ENCODE measurements at places on chromosomes 11 and 22.

GRCh38 chr11:78351193-78351592 is 66.4 kb downstream of the GAB2 start:
- no peak for DNase-seq

GRCh38 chr22:48245196-48245485 is 1482.7 kb downstream of the TBC1D22A start:
- no peak for DNase-seq

- peak; percentile 70 for DNase-seq
Observed at GRCh38 chr11:6438979-6439571, 1.7 kb downstream of the HPX start.

DNA sequence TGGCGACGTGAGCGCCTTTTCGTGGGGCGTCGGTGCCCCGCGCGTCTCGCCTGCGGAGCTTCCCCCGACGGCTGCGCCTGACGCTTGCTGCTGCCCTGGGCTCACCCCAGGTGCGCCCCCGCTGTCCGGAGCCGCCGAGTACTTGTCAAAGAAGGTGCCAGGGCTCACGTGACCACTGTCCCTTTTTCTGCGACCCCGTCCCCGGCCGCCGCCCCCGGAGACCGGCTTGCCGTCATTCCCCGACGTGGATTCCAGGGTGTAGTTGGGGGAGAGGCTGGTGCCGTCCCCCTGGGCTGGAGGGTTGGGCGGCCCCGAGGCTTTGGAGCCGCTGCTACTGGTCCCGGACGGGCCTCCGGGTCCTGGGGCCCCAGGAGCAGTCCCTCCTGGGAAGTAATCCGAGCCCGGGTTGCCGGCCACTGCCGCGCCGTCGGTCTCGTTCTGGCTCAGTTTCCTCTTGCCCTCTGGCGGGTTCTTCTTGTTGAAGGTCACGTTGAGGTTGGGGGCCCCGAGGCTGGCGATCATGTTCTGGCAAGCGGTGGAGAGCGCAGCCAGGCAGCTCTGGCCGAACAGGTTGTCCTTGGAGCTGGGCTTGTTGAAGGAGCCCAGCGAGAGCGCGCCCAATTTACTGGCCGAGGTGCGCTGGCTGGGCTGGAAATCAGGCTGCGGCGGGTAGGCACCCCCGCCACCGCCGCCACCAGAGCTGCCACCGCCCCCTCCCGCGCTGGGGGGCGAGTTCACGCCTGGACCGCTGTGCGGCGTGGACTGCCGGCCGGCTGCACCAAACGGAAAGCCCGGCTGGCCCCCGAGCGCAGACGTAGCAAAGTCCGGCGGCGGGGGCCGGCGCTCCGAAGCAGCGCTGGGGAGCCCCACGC is 3.8 kb downstream of the MN1 start:
- no peak for DNase-seq

DNA sequence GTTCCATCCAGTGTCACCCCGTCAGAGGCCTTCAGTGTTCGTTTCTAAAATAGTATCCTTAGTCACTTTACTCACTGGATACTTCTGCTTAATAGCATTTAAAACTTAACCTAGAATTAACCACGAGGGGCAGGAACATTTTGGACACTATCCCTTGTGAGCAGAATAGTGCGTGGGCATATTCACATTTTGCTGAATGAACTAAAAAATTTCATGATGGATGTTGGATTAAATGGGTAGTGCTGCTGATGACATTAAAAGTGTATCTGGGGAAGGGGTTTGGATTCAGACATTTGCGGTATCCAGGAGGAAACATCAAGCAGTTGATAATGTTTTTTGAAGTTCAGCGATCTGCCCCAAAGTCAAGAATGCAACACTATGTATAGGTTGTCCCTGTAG is 750 bp upstream of the NAT10 start:
- no peak for DNase-seq

GRCh38 chr22:19970479-19971275 is 29.1 kb upstream of the TXNRD2 start:
- peak; percentile 69 for DNase-seq

DNA sequence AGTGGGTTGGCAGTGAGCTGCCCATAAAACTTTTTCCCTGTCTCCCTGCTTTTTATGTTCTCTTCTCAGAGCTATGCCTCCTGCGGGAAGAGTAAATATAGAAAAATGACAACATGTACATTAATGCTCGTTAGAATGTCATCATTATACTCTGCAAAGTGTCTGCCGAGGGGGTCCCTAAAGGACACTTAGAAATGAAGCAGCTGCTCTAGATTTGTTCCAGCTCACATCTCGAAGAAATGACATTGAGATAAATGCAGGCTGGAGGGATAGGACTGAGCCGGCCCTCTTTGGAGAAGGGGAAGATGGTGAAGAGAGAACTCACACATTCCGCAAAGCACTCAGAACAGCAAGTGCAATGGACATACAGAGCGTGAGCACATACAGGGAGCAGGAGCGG is 240.0 kb downstream of the NXPE2 start:
- DNase-seq: no peak

DNA sequence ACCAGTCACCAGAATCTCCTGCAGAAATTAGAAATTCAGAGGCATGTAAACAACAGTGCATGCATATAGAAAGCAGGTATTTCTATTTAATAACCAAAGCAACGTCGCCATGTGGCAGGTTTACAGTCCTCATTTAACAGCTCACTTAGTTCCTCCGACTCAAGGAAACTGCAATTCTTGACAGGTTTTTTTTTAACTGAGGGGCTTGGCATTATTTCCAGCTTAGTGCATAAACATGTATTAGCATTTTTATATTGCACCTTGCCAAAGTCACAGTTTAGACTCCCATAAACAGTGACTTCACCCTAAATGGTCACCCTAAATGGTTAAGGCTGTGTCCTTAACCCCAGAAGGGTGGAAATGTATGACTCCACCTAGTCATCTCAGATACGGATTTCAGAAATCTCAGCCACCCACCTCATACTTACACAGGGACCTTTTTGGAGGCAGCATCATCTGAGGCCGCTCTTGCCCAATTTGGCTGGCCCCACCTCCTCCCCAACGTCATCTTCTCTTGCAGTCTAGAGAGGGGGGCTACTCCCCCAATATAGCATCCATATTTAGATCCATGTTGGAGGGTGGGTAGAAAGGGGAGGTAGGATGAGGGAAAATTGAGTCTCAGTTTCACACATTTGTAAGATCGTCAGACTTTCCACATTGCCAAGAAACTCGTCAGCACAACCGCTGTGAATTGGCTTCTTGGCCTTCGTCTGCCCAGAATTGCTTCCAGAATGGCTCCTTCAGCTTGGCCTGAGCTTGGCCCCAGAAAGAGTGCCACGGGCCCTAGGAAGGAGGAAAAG is 31.8 kb upstream of the SLC35C1 start:
- DNase-seq: no peak

- no peak for DNase-seq
Observed at GRCh38 chr11:18063125-18063524, 17.1 kb upstream of the TPH1 start.

- DNase-seq: no peak
Observed at GRCh38 chr22:19734163-19734562, 10.8 kb downstream of the GP1BB start.

GRCh38 chr22:34879001-34879400 is 187.0 kb upstream of the ISX start:
- no peak for DNase-seq

- no peak for DNase-seq
Observed at GRCh38 chr22:42076764-42077485, 2.6 kb upstream of the SMDT1 start.

GRCh38 chr11:48169717-48170116 is 46.9 kb upstream of the OR4B1 start:
- no peak for DNase-seq

- DNase-seq: no peak
Observed at GRCh38 chr11:126156814-126157213, 54.6 kb downstream of the RPUSD4 start.

GRCh38 chr22:22420580-22420979 is 88.0 kb downstream of the ZNF280B start:
- DNase-seq: no peak

DNA sequence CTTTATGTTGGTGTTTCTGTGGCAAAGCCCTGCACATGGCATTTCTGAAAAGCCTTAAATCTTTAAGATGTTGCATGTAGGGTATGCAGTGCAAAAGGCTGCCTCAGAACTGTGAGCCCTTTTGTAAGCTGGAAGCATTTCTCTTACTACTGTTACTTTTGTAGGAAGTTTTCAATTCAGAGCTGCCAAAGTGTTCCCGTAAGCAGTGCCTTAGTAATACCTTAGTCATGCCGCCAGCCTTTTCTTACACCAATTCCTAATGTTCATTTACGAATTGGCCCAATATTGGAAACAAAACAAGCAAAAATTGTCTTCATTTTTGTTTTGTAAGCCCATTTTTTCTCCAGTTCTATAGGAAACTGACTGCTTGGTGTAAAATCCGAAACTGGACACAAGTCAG is 67.4 kb upstream of the RASSF10 start:
- no peak for DNase-seq

- DNase-seq: no peak
Observed at GRCh38 chr11:101600924-101601323, 17.1 kb upstream of the TRPC6 start.

GRCh38 chr11:7573558-7574296 is 59.9 kb downstream of the PPFIBP2 start:
- peak; percentile 86 for DNase-seq

- DNase-seq: no peak
Observed at GRCh38 chr11:60241786-60242185, 1.2 kb downstream of the MS4A4E start.

DNA sequence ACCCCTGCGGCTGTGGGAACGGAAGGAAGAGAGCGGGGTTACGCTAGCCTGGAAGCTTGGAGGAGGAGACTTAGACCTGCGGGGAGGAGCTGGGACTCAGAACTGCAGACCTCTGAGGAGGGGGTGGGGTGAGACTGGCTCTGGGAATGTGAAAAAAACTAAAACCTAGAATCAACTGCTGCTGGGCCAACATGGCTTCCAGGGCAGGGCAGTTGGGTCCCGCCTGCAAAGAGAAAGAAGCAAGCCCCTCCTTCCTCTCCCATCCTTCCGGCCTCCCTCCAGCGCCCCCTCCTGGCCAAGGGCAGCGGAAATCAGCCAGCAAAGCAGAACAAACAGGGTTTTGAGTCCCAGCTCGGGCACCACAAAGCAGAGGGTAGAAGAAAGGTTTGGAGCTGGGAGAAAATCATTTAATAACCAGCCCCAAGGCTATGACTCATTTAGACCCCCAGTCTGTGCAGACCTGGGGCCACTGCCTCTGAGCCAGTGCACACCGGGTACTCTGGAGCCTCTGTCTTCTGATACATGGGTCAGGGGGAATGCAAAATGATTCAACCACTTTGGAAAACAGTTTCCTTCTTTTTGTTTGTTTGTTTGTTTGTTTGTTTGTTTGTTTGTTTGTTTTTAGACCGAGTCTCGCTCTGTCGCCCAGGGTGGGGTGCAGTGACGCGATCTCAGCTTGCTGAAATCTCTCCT is 7.3 kb upstream of the NCF4 start:
- peak; percentile 75 for DNase-seq

DNA sequence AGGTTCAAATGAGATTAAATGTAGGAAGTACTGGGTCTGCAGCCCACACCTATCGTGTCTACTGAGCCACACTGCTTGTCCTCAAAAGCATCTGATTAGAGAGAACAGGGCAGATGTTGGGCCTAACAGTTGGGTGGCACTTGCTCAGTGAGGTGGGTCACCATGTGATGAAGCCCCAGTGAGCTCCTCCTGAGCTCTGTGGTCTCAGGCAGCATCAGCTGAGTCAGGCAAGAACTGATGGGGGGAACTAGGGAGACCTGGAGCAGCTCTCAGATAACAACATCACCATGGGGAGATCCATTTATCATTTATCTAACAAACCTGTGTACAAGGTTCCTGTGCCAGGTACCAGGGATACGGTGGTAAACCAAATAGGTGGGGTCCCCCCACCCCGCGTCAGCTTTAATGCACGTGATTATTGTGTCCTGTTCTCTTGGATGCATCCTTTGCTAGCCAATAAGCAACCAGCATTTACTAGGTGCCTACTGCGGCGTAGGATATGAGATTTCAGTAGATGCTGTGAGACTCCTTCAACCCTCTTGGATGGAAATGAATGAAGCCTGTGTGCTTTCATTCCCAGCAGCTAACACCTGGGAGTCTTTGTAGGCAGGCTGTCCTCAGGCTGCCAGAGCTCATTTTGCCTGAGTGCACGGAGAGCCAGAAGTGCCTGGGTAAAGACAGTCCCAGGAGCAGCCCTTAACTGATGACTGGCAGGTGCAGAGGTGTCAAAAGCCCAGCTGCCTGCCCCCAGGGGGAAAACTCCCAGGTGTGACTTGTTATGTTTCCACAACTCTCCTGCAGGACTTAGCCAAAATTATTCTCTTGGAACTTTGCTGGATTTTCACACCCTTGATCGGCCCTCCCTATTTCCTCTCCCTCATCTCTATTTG is 73.6 kb upstream of the NARS2 start:
- no peak for DNase-seq

- no peak for DNase-seq
Observed at GRCh38 chr11:113695207-113695606, 10.9 kb downstream of the TMPRSS5 start.

DNA sequence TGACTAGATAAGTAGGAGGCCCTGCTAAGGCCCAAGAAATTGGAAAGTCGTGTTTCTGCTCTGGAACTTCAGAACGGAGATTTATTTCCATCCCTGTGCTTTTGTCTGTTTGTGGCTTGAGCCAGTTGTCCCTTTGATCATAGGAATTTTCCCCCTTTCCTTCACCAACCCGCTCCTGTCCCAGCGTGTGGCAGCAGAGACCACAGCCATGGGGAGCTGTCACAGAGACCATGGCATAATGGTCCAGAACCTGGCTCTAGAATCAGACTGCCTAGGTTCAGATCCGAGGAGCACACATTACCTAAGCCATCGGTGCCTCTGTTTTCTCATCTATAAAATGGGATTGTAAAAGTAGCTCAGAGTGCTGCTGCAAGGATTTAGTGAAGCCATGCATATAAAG is 128.1 kb downstream of the GALNT18 start:
- DNase-seq: no peak

DNA sequence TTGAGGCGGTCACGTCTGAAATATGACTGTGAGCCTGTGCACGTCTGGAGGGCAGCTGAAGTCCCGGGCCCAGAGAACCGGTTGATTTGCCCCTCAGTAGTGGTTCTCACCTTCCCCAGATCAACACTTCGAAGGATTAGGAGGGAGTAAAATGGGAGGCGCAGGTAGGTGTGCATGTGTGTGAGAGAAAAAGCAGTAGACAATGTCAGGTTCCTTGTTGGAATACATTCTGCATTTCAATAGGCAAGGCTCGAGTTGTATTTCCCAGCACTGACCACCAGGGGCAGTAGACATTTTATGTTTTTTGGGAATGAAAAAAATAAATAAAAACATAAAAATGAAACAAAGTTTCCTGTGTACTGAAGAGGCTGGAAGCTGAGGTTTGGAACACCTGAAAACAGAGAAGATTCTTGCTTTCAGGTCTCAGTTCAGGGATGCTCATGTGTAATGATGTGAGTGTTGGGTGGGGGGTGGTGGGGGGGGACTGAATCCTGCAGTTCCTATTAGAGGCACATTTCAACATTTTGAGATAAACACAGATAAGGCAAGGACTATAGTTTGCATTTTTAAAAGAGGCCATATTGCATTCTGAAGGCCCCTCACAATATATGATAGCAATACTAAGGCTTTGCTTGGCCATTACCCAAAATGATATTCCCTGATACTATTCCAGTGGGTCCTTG is 333.9 kb downstream of the CADM1 start:
- peak; percentile 47 for DNase-seq

GRCh38 chr11:112837162-112837826 is 123.9 kb upstream of the NCAM1 start:
- no peak for DNase-seq
